Neural crest cell (in vitro differentiated cells): ENCODE measurements at places on chromosomes 7 and 10. TPM values are rescaled to one million over a fixed set of nuclear protein-coding genes. Genes with fewer than 3 reads are reported as not detected.

- H3K4me3 ChIP-seq, result no peak overlapping the region
- H3K36me3 ChIP-seq, result no peaks in the 10 kb centered on the region
- H3K27ac ChIP-seq, result no peak overlapping the region
Observed at GRCh38 chr10:90224791-90225566, 523.6 kb downstream of the KIF20B start.

DNA sequence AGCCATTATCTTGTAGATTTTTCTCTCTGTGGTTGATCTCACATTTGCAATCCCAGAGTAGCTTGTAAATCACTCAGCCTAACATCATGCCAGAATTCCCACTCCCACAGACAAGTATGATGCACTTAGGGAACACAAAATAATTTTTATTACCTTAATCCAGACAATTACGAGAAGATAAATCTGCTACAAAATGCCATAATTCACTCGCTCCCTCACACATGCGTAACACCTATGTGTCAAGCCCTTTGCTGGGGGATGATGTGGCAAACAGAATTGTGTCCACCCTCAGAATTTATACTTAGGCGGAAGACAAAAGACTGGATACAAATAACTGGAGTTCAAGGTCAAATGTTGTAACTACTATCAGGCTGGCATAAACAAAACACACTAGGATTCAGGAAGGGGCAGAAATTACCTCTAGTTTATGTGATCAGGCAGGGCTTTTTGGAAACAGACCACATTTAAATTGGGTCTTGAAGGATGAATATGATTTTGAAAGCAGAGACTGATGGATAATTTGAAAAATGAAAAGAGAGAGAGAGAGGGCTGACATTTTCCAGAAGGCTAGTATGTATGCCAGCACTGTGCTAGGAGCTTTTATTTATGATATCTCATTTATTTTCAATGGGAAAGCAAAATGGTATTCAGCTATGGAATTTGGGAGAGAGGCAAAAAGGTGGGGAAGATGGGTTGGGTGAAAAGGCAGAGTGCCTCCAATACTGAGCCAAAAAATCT lies 69.8 kb downstream of the DOCK4 start:
- no peak overlapping the region for H3K27ac ChIP-seq
- H3K4me1 ChIP-seq, result peaks cover 16% of the 10 kb centered on the region
- H3K36me3 ChIP-seq, result no peaks in the 10 kb centered on the region
- no peaks in the 10 kb centered on the region for H3K27me3 ChIP-seq
- no peak for DNase-seq

- no peaks in the 10 kb centered on the region for H3K27me3 ChIP-seq
- H3K27ac ChIP-seq, result no peak overlapping the region
- peaks cover 4% of the 10 kb centered on the region for H3K36me3 ChIP-seq
- DNase-seq, result no peak
- no peak overlapping the region for H3K4me3 ChIP-seq
- H3K4me1 ChIP-seq, result no peaks in the 10 kb centered on the region
Observed at GRCh38 chr7:147803606-147804005, 787.0 kb upstream of the C7orf33 start.

The MTERF1 gene
- 11.9 and 14.6 TPM in 2 replicates for total RNA-seq

- peaks cover 6% of the 10 kb centered on the region for H3K4me1 ChIP-seq
- no peak overlapping the region for H3K27ac ChIP-seq
- no peak for DNase-seq
- H3K4me3 ChIP-seq, result no peak overlapping the region
- no peaks in the 10 kb centered on the region for H3K27me3 ChIP-seq
Observed at GRCh38 chr7:122965306-122965705, 30.2 kb downstream of the TAS2R16 start.

The SYT15B gene
- total RNA-seq, result 0.12 and 0.16 TPM in 2 replicates

DNA sequence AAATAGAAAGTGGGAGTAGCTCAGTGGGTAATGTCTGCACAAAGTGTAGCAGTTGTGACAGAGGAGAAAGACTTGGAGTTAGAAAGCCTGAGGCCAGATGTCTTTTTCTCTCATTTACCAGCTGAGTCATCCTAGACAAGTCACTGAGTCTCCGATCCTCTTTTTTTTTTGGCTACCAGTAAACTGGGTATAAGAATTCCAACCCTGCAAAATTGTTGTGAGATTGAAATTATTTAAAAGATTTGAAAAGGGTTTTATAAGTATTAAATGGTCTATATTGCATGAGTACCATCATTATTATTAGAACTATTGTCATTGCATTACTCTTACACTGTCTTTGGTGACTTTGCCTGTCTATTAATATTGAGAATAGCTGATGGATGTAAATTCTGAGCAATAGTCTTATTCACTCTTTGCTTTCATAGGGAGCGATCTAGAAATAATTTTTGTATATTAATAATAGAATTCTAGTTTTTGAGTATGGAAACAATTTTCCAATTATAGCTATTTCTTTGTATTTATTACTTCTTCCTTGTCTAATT lies 74.0 kb downstream of the ARID5B start:
- peaks cover 7% of the 10 kb centered on the region for H3K36me3 ChIP-seq
- peaks cover 31% of the 10 kb centered on the region for H3K4me1 ChIP-seq
- DNase-seq, result no peak
- H3K27me3 ChIP-seq, result no peaks in the 10 kb centered on the region
- no peak overlapping the region for H3K4me3 ChIP-seq

The CFAP70 gene
- 0.65 and 0.84 TPM in 2 replicates for total RNA-seq

DNA sequence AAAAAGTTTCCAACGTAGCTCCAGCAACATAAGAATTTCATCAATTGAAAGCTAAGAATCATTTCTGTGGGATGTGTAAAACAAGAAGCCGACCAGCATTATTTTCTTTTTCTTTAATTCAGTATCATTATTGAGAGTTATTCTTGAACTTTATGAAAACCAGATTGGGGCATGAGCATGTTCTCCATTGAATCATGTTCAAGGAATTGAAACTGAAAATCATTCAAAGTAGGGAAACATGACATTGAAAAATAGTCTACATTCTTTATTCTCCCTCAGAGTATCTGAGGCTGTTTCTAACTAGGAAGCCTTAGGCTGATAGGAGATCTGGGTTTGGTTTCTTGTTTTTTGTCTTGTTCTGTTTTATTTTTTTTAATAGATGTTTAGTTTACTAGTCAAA lies 253.7 kb downstream of the DYNC1I1 start:
- H3K27ac ChIP-seq, result no peak overlapping the region
- no peak overlapping the region for H3K4me3 ChIP-seq
- no peak for DNase-seq
- H3K36me3 ChIP-seq, result no peaks in the 10 kb centered on the region

DNA sequence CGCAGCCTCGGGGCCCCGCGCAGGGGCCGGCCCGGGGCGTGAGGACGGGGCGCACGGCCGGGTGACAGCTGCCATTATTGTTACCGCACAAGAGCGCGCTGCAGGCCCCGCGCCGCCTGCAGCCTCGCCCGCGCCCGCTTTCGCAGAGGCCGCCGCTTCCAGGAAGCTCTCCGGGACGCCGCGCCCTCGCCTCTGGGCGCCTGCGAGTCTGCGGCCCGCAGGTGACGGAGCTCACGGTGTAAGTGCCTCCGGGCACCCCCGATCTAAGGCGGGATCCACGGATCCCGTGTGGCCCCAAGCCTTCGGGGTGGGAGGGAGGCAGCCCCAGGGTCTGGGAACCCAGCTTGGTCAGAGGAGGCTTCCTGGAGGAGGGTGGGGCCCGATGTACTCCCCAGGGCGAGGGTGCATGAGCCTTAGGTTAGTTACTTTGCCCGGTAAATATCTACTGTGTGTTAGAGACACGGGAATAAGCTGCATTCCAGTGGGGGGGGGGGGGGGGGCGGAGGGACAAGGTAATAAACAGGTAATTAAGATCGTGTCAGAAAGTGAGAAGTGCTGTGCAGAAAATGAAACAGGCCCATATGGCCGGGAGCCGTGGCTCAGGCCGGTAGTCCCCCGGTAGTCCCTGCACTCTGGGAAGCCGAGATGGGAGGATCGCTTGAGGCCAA lies 638 bp downstream of the IQCE start:
- no peaks in the 10 kb centered on the region for H3K36me3 ChIP-seq
- no peak overlapping the region for H3K27ac ChIP-seq
- H3K4me1 ChIP-seq, result peaks cover 15% of the 10 kb centered on the region
- no peak for DNase-seq
- no peaks in the 10 kb centered on the region for H3K27me3 ChIP-seq

The STAG3 gene
- total RNA-seq, result 1.1 and 1.9 TPM in 2 replicates

The HMX3 gene
- not detected in 2 replicates for total RNA-seq

The CALML5 gene
- not detected in 2 replicates for total RNA-seq

DNA sequence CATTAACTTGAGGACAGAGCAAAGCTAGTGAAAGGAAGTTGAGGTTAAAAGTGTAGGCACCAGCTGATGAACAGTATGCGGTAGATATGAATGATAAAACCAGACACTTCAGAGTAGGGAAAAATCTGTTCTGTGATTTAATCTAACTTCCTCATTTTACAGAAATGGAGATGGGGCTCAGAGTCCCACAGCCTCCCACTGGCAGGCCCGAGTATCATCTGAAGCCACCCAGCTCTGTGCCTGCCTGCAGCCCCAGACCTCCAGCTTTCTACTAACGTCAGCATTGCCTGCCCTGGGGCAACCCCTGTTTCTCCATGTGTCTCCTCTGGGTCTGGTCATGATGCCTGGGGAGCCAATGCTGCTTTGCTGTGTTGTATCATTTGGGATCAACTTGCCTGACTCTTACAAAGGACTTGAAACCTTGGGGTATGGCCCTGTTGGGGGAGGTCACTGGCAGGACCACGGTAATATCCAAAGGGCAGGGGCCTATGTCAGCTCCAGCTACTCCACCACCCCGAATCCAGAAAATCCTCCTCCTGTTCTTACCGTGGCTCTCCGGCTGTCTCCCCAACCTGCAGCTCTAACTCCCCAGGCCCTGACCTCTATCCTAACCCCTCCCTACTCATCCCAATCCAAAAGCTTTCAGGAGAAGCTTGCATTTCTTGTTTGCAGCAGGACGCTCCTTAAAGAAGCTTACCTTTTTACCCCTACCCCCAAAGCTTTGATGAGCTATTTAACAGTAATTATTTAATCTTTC lies 56.2 kb upstream of the NPY start:
- no peaks in the 10 kb centered on the region for H3K4me1 ChIP-seq
- no peaks in the 10 kb centered on the region for H3K27me3 ChIP-seq
- H3K36me3 ChIP-seq, result no peaks in the 10 kb centered on the region
- no peak overlapping the region for H3K4me3 ChIP-seq
- H3K27ac ChIP-seq, result no peak overlapping the region
- no peak for DNase-seq

The PLCE1 gene
- 5.7 and 6.1 TPM in 2 replicates for total RNA-seq

DNA sequence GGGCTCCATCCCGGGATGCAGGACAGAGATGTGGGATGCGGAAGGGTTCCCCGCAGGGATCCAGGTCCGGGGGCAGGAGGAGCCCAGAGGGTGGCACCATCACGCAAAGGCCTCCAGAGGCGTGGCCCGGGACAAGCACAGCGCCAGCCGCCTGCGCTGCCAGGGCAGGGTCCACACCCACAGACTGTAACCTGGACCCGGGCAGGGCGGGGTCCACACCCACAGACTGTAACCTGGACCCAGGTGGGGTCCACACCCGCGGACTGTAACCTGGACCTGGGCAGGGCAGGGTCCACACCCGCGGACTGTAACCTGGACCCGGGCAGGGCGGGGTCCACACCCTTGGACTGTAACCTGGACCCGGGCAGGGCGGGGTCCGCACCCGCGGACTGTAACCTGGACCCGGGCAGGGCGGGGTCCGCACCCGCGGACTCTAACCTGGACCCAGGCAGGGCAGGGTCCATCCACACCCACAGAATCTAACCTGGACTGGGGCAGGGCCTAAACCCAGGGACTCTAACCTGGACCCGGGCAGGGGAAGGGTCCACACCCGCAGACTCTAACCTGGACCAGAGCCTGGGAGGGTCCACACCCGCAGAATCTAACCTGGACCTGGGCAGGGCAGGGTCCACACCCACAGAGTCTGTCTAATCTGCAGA lies 37.5 kb upstream of the SUN1 start:
- H3K27me3 ChIP-seq, result no peaks in the 10 kb centered on the region
- no peak overlapping the region for H3K4me3 ChIP-seq
- DNase-seq, result no peak
- H3K4me1 ChIP-seq, result no peaks in the 10 kb centered on the region
- no peak overlapping the region for H3K27ac ChIP-seq

DNA sequence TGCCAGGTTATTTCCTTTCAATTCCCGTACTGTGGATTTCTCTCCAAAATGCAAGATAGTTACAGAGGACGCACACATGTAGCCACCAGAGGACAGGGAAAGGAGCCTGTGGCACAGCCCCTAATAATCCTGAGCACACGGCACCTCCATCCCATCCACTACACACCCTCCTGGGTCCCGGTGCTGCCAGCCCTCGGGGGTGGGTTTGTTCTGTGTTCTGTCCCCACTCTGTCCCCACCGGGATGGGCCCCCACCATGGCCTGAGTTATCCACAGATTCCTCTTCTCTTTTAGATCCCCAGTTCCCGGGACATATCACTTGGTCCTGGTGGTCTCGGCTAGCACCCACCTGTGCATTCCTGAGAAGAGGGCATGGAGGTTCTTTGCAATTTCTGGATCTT lies 196.9 kb upstream of the PPP2R2D start:
- DNase-seq, result no peak
- no peaks in the 10 kb centered on the region for H3K4me1 ChIP-seq
- no peak overlapping the region for H3K4me3 ChIP-seq
- H3K27me3 ChIP-seq, result peaks cover 4% of the 10 kb centered on the region

The MMP21 gene
- total RNA-seq, result not detected in 2 replicates

The GPRIN2 gene
- total RNA-seq, result 1.4 and 1.5 TPM in 2 replicates

The A1CF gene
- total RNA-seq, result not detected in 2 replicates

The WDFY4 gene
- total RNA-seq, result not detected in 2 replicates

The C7orf57 gene
- not detected in 2 replicates for total RNA-seq

DNA sequence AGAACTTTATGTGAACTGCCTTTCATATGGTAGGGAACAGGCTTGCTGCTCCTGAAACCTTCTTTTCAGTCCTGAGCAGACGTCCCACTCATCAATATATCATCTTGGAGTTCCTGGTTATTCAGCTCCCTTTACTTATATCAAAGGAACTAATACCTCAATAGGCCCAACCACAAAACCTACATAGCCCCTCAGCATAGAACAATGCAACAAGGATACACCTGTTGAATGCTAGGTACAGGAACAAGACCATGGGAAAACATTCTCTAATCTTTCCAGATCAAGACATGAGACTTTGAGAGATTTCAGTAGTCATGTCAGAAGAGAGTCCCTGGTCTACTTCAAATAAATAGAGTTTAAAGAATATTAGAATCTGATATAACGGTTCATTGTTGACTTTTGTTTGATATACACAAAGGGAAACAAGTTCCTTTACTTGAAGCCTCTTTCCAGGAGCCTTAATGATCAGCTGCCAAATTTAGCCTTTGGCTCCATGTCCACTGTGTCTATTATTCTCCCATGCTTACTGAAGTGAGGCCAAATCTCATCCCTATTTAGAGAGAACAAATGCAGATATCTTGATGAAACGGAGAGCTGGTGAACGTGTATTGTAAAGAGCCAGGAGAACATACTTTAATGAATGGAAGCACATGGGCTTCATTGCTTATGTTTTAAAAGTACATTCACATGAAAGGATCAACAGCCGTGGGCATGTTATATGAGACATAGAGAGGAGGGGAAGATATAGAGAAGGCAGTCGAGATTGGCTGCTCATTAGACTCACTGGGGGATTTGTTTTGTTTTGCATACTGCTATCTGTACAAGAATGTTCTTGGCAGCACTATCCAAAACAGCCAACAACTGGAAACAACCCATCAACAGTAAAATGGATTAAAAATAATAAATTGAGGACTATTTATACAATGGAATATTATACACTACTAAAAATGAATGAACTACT lies 9.5 kb downstream of the RHOBTB1 start:
- no peaks in the 10 kb centered on the region for H3K4me1 ChIP-seq
- H3K36me3 ChIP-seq, result peaks cover 7% of the 10 kb centered on the region
- no peaks in the 10 kb centered on the region for H3K27me3 ChIP-seq
- H3K4me3 ChIP-seq, result no peak overlapping the region

- no peaks in the 10 kb centered on the region for H3K27me3 ChIP-seq
- no peak for DNase-seq
- no peaks in the 10 kb centered on the region for H3K36me3 ChIP-seq
Observed at GRCh38 chr7:21367081-21367480, 60.8 kb upstream of the SP4 start.

The ZNF804B gene
- total RNA-seq, result not detected in 2 replicates
